ENCODE measurements at places on chromosomes 2 and 18. TPM values are rescaled to one million over a fixed set of nuclear protein-coding genes. Genes with fewer than 3 reads are reported as not detected.
A peak's percentile ranks its signal among the peaks of the same experiment; 100 is the strongest.

DNA sequence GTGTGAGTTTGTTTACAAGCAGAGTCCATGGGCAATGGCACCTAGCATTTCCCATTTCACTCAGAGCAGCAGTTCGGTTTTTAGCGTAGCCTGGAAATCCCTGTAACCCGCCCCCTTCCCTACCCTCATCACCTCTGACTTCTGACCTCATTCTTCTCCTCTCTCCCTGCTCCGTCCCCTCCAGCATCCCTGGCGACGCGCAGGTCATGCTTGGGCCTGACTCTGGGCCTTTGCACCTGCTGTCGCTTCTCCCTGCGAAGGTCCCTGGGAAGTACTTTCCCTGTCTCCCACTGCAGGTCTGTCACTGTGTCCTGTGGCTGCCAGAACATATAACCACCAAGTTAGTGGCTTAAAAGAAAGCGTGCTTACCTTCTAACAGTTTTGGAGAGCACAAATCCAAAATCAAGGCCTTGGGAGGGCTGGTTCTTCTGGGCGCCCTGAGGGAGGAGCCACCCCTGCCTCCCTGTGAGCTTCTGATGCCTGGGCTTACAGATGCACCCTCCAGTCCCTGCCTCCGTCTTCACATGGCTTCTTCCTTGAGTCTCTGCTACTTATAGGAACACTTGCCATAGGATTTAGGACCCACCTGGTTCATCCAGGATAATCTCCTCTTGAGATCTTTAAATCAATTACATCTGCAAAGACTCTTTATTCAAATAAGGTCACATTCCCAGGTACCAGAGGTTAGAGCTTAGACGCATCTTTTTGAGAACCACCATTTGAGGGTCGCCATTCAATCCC, 8.1 kb upstream of the RAB17 start:
- H3K4me3 ChIP-seq = peak overlapping the region; percentile 44
- H3K36me3 ChIP-seq = peaks cover 18% of the 10 kb centered on the region
- H3K27ac ChIP-seq = no peak overlapping the region
- H3K27me3 ChIP-seq = no peaks in the 10 kb centered on the region
- H3K4me1 ChIP-seq = peaks cover 38% of the 10 kb centered on the region

DNA sequence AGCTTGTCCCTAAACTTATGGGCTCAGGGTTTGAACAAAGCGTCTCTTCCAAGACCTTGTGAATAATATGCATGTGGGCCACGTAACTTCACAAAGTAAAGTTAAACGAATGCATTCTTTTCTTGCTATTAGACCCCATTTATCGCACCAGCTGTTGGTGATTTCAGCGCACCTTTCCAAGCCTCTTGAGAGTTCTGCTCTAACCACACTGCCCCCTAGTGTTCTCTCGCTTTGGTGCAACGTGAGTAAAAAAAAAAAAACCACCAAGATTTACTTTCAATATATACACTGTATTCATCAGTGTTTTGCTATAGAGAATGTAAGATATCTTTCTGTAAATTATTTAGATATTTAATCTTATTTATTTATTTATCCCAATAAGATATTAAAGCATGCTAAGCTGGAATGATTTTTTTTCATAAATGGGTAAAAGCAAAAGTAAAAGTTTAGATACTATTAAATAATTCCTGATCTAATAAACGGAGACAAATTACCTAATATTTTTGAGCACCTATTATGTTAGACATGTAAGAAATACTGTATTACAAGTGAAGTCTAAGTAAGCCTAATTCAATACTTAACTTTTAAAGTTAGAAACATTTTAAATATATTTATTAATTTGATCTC, 459.5 kb downstream of the DLGAP1 start:
- H3K27me3 ChIP-seq = no peaks in the 10 kb centered on the region
- H3K4me3 ChIP-seq = no peak overlapping the region
- no peak overlapping the region for H3K27ac ChIP-seq
- H3K36me3 ChIP-seq = no peaks in the 10 kb centered on the region

DNA sequence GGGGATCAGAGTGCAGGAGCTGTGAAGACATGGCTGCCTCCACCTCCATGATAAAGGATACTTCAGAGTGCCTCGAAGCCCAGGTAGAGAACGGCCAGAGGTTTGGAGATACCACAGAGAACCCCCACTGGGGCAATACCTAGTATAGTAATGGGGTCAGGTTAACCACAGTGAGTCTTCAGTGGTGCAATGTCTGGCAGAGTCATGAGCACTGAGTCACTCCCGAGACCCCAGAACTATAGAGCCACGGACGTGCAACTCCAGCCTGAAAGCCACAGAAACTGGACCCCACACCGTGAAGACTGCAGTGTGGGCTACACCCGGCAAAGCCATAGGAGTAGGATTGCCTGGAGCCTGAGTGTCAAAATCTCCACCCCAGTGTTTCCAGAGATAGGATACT, 746.6 kb downstream of the CBLN2 start:
- no peak overlapping the region for H3K27ac ChIP-seq
- no peaks in the 10 kb centered on the region for H3K4me1 ChIP-seq
- H3K36me3 ChIP-seq = no peaks in the 10 kb centered on the region

GRCh38 chr18:45920367-45920766, 46.8 kb downstream of the EPG5 start:
- H3K36me3 ChIP-seq = peaks cover 64% of the 10 kb centered on the region
- no peaks in the 10 kb centered on the region for H3K4me1 ChIP-seq
- DNase-seq = no peak

- DNase-seq = no peak
- H3K4me3 ChIP-seq = no peak overlapping the region
- H3K36me3 ChIP-seq = peaks cover 64% of the 10 kb centered on the region
- H3K27me3 ChIP-seq = no peaks in the 10 kb centered on the region
- H3K27ac ChIP-seq = no peak overlapping the region
These were observed 133.7 kb downstream of the MSH2 start for GRCh38 chr2:47536696-47537095.

Gene LAPTM4A
- 359 TPM for total RNA-seq

Gene CMPK2
- total RNA-seq = 0.81 TPM

Gene KCNG2
- total RNA-seq = not detected

GRCh38 chr2:220789961-220790360, 782.1 kb downstream of the EPHA4 start:
- no peak overlapping the region for H3K4me3 ChIP-seq
- no peaks in the 10 kb centered on the region for H3K36me3 ChIP-seq
- H3K27ac ChIP-seq = no peak overlapping the region

DNA sequence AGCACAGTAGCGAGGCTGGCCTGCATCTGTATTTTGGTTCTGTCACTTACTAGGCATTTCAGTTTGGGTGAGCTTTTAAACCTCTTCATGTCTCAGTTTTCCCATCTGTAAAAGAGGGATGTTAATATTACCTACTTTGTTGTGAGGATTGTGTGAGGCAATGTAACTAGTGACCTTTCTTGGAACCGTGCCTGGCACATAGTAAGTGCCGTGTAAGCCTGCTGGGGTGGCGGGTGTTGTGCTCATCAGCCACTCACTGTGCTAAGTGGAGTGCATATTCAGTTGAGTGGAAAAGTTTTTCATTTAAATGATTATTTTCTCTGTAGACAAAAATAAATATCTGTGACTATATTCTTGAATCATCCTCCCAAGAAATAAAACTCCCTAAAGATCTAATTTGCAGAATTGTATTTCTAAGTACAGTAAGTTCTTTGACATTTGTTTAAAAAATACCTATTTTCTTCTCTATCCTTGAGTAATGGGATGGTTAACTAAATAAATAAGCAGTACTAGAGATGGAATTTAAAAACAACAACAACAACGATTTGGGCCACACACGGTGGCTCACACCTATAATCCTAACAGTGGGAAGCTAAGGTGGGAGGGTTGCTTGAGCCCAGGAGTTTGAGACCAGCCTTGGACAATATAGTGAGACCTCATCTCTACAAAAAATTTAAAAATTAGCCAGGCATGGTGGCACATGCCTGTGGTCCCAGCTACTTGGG, 56.7 kb downstream of the MALT1 start:
- no peak overlapping the region for H3K27ac ChIP-seq
- H3K4me3 ChIP-seq = no peak overlapping the region
- no peaks in the 10 kb centered on the region for H3K27me3 ChIP-seq

GRCh38 chr2:189236066-189236465, 56.5 kb upstream of the COL5A2 start:
- H3K27ac ChIP-seq = no peak overlapping the region
- H3K4me1 ChIP-seq = no peaks in the 10 kb centered on the region
- no peaks in the 10 kb centered on the region for H3K27me3 ChIP-seq
- no peaks in the 10 kb centered on the region for H3K36me3 ChIP-seq
- no peak overlapping the region for H3K4me3 ChIP-seq
- no peak for DNase-seq

- peaks cover 70% of the 10 kb centered on the region for H3K27me3 ChIP-seq
- peak overlapping the region; percentile 77 for H3K4me3 ChIP-seq
- peaks cover 9% of the 10 kb centered on the region for H3K4me1 ChIP-seq
- H3K27ac ChIP-seq = peak overlapping the region; percentile 81
- no peak for DNase-seq
These were observed 36.7 kb downstream of the AFF3 start for GRCh38 chr2:100105678-100106054.

DNA sequence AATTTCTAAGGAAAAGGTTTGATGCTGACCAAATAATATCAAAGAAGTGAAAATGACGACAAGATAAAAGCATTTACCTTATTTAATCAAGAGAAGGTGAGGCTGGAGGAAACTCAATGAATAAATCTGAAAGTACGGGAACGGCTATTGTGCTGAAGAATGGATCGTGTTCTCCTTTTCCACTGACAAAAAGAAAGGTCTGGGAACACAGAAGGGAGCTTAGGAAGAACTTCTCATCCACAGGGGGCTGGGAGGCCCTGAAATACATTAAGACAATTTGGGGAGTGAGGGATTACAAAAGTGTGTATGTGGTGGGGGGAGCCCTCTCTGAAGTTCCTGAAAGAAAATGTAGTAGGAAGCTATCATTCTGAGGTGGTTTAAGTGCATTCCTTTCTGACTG, 582.3 kb downstream of the SLC4A3 start:
- H3K36me3 ChIP-seq = no peaks in the 10 kb centered on the region
- H3K4me1 ChIP-seq = peaks cover 5% of the 10 kb centered on the region
- no peak overlapping the region for H3K4me3 ChIP-seq
- no peak overlapping the region for H3K27ac ChIP-seq

Gene DSC3
- total RNA-seq = 0.61 TPM

Gene CYP27A1
- 54.9 TPM for total RNA-seq

Gene MOCOS
- 1.4 TPM for total RNA-seq

Gene CDCA7
- total RNA-seq = 101 TPM

Gene RESP18
- total RNA-seq = not detected

Gene YIPF4
- total RNA-seq = 31.5 TPM

Gene CD8A
- total RNA-seq = 0.18 TPM

DNA sequence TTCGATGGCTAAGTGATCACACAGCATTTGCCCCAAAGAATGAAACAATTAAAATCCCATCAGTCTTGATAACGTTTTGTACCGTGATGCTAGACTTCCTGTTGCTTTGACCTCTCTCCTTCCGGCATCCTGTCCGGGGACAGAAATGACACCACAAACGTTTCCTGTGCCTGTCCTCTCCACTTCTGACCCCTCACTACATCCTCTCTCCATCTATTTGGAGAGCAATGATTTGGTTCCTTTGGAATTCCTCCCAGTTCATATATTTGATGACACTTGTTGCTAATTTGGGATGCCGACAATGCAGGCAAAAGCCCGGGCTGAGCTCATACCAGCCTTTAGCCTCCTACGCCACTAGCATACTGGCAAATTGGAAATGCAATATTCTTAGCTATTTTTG, 151.2 kb upstream of the CCDC68 start:
- no peaks in the 10 kb centered on the region for H3K4me1 ChIP-seq
- no peaks in the 10 kb centered on the region for H3K36me3 ChIP-seq

- peak within 1 kb of the TSS; percentile 95 for H3K4me3 ChIP-seq
- no peaks in the 10 kb centered on the region for H3K4me1 ChIP-seq
- H3K27me3 ChIP-seq = no peaks in the 10 kb centered on the region
- H3K36me3 ChIP-seq = no peaks in the 10 kb centered on the region
- peak within 1 kb of the TSS; percentile 71 for H3K27ac ChIP-seq
- DNase-seq = peak; percentile 97
These were observed at the start of gene SPOPL for GRCh38 chr2:138501425-138502254. SPOPL (plus strand) TSS chr2:138501770; CDS start chr2:138550217, 48,447 bp downstream.

DNA sequence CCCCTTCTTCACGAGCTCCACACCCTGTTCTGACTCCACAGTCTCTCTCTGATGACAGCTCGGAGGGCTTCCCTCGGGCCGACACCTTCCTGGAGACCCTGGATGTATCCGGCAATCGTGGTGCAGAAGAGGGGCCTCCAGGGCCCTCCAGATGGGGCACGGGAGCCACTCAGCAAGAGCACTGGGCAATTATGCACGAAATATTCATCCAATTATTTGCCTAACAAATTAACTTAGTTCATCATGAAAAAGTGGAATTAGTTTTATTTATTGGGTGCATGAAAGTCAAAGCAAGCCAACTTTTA, 277.3 kb upstream of the HDAC4 start:
- no peak overlapping the region for H3K4me3 ChIP-seq
- no peak overlapping the region for H3K27ac ChIP-seq
- H3K36me3 ChIP-seq = no peaks in the 10 kb centered on the region
- no peak for DNase-seq
- H3K27me3 ChIP-seq = no peaks in the 10 kb centered on the region

DNA sequence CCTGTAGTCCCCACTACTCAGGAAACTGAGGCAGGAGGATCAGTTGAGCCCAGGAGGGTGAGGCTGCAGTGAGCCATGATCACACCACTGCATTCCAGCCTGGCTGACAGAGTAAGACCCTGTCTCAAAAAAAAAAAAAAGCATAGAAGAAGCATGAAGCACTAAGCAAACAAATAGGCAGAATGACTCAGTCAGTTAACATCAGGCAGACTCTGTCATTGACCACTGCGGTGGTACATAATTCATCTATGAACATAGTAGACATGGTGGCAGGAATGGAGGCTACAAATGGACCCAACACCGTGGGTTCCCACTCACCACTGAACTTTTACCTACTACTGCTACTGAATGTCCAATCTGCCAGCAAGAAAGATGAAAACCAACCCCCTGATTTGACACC, 7.6 kb upstream of the ASXL2 start:
- H3K4me3 ChIP-seq = no peak overlapping the region
- H3K36me3 ChIP-seq = no peaks in the 10 kb centered on the region
- no peak for DNase-seq
- H3K4me1 ChIP-seq = no peaks in the 10 kb centered on the region
- H3K27me3 ChIP-seq = peaks cover 4% of the 10 kb centered on the region

Gene RAMP1
- not detected for total RNA-seq

DNA sequence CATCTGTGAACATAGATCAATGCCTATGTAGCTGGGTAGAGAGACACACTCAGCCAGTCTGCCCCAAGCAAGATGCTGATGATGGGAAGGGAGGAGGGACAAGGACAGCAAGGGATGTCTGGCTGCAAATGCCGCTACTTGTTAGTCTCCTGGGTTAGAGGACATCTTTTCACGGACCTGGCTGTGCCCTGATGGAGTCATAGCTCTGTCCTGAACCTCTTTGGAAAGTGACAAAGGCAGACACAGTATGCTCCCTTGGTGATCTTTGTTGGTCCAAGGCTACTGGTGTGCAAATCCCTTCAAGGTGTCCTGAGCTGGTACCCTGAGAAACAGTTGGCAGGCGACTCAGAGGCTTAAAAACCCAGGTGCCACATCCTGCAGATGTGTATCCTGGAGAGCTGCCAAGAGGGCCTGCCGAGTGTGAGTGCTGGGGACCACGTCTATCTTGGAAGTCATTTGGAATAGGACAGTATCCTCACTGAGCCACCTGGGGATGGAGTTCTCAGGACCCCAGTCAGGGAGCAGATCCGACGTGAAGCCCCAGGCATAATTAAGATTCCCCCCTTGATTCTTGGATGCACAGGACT, 10.8 kb downstream of the FOSL2 start:
- no peak for DNase-seq
- H3K27me3 ChIP-seq = no peaks in the 10 kb centered on the region
- H3K4me3 ChIP-seq = no peak overlapping the region
- peaks cover 8% of the 10 kb centered on the region for H3K4me1 ChIP-seq
- H3K36me3 ChIP-seq = peaks cover 40% of the 10 kb centered on the region

GRCh38 chr2:178205853-178206521, 11.7 kb downstream of the OSBPL6 start:
- H3K27me3 ChIP-seq = no peaks in the 10 kb centered on the region
- H3K4me1 ChIP-seq = no peaks in the 10 kb centered on the region
- H3K36me3 ChIP-seq = no peaks in the 10 kb centered on the region

Data from endodermal cell (in vitro differentiated cells).